ENCODE measurements at places on chromosomes 1 and 21. TPM values are rescaled to one million over a fixed set of nuclear protein-coding genes. Genes with fewer than 3 reads are reported as not detected.

KCNK2 gene
- 2.0 TPM for total RNA-seq

SYTL1 gene
- total RNA-seq, result not detected

- peak; percentile 30 for DNase-seq
Measured at GRCh38 chr1:15283526-15283925, 36.5 kb downstream of the FHAD1 start.

GRCh38 chr1:49526672-49527071 lies 497.1 kb downstream of the AGBL4 start:
- no peak for DNase-seq

C8B gene
- total RNA-seq, result not detected

- DNase-seq, result no peak
Measured at GRCh38 chr1:39142401-39143060, 62.0 kb upstream of the MACF1 start.

GRCh38 chr1:82565146-82565545 lies 764.4 kb downstream of the ADGRL2 start:
- peak; percentile 94 for DNase-seq

- no peak for DNase-seq
Measured at GRCh38 chr1:237553078-237553477, 337.6 kb downstream of the ZP4 start.

- DNase-seq, result no peak
Measured at GRCh38 chr21:45203983-45204382, 83.7 kb downstream of the POFUT2 start.

GRCh38 chr1:245538671-245539070 lies 383.9 kb downstream of the KIF26B start:
- no peak for DNase-seq

- no peak for DNase-seq
Measured at GRCh38 chr1:244090645-244091044, 39.6 kb downstream of the ZBTB18 start.

- DNase-seq, result no peak
Measured at GRCh38 chr1:85174503-85174902, 26.3 kb downstream of the SYDE2 start.

- DNase-seq, result no peak
Measured at GRCh38 chr1:156433602-156434001, 64.6 kb downstream of the RHBG start.

- DNase-seq, result no peak
Measured at GRCh38 chr1:207992677-207993236, 81.8 kb upstream of the CD34 start.

- DNase-seq, result peak; percentile 66
Measured at GRCh38 chr1:52141513-52142219, at the start of gene ZFYVE9. ZFYVE9 (plus strand) TSS chr1:52142089; CDS start chr1:52233207, 91,118 bp downstream.

- no peak for DNase-seq
Measured at GRCh38 chr1:204677864-204678263, 7.7 kb downstream of the LRRN2 start.

DNA sequence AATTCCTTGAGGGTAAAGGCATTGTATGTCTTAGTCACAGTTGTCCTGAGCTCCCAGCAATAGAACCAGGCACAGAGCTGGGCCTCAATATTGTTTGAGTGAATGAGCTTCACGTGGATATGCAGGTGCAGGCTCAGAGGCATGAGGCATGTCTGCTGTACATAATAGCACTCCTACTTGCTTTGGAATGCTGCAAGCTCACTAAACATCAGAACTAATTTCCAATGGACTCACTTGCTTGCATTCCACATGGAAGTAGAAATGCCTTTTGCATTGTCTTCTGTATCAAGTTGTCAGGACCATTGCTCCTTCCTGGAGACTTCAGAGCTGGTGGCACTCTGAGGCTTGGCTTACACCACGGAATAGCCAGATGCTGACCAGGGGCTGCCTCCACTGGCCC lies 37.1 kb downstream of the INAVA start:
- no peak for DNase-seq

DNA sequence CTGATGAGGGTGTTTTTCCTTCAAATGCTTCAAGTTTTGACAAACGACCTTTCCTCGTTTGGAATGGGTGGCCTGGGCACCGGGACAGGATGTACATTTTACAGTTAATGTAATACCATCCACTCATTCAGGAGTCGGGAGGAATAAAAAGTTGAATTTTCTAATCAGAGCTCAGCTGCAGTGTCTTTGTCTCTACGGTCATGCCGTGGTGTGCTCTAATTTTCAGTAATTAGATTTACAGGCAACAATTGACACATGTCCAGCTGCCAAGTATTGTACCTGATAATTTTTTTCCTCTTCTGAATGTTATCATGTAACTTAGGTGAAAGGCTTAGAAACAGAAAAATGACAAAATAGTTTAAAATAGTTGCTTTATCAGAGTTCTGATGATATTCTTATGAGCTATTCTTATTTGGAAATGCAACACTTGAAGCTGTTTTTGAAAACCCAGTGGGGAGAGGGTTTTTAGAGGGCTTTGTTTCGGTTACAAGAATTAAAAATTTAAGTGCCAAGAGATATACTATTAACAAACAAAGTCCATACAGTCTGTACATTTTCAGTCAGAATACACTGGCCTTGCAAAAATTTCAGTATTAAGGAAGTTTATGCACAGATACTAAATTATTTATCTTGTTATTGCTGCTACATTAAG lies 1.0 kb downstream of the CDKN2C start:
- no peak for DNase-seq

DNA sequence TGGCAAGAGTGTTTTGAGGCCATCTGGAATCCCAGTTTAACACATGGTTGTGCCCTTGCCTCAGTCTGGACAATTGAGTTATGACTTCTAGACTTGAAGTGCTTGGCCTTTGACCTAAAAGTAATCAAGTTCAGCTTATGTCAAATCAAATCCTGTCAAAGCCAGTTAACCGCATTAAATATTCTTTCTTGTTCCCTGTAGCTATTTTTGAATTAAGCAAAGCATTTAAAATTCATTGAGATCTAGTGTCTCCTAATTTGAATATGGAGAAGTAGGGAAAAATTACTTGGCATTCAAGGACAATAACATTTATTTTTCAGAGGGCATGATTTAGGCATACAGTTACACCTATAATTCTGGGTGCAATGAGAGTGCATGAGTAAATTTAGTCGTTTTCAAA lies 32.1 kb downstream of the MDM4 start:
- no peak for DNase-seq

- DNase-seq, result no peak
Measured at GRCh38 chr1:83060651-83061390, 938.1 kb downstream of the TTLL7 start.

S100A14 gene
- total RNA-seq, result not detected

CLDN17 gene
- not detected for total RNA-seq

DNA sequence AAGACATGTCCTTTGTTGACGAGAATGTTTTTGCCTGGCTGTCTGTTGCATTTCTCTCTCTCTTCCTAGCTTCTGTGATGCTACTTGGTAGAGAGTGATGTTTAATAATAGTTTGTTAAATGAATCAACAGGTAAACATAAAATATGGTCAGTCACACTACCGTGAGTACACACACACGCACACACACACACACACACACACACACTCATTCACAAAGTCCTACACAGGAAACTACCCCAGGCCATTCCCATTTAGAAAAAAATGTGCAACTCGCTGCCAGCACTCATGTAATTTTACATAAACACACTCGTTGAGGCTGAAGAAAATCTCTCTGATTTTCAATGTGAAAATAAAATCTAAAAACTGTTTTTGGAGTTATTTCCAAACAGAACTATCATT lies 38.7 kb downstream of the RUNX1 start:
- DNase-seq, result no peak

DNA sequence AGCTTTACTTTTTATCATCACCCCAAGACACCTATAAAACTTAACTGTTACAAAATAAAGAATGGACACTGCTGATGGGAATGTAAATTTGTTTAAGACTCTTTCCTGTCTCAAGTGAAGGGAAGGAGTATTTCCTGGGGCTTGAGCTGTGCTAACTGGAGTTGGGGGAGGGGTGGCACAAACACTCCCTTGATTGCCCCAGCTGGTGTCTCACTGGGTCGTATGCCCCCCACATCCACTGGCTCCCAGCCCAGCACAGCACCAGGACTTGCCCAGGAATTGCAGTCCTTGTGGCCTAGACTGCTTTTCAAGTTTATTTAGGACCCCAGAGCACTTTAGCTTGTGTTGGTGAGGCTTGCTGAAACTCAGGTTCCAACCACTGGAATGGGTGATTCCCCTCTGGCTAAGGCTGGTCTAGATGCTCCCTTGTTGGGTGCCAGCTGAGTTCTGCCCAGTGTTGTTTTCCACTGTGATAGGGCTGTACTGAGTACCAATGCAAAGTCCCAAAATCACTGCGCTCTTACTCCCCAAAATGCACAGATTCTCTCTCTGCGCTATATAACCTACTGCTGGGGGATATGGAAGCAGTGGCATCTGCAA lies 49.1 kb upstream of the DR1 start:
- no peak for DNase-seq

DNA sequence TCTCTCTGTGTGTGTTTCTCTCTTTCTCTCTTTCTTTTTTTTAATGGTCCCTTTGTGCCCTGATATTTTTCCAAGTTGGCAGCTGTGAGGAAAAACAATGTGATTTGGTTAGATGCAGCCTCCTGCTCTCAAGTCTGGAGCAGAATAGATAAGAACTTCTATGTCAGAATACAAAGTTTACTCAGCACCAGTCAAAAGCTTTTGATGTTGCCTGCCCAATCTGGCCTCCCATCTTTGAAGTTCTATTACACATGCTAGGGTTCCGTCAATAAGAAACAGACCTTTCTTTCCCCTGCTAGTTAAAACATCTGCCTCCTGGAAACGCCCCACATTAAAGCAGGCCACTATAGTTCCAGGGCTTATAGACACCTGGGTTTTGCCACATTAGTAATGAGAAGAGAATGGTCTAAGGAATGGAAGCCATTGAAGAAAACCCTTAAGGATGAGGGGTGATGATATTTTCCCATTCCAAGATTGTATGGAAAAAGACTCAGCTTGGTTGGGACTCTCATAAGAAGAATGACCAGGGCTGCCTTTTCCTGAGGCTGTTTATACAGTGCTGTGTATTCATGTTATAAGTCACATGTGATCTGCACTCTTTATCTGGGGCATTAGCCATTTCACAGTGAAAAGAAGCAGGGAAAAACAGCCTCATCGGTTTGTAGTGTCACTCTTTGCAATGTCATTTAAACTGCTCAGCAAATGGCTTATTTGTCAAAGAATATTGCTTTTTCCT lies 414.7 kb upstream of the PROX1 start:
- no peak for DNase-seq

GJA9 gene
- total RNA-seq, result not detected

SLC66A1 gene
- total RNA-seq, result 30.8 TPM

DNA sequence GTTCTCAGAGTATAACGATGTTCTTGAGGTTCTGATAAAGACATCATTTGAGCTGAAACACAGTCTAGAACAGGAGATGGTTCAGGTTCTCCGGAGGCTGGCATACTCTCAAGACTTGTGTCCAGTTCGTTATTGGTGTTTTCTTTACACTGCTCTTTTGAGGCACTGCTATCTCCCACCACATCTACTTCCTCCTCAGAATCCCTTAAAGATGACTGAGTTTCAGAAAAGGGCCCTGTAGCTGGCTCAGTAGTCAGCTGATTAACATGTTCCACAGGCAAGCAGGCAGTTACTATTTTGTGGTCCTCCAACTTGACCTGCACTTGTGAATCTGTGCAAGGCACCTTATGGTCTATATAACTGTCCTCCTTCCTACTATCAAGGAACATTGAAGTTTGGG lies 50.2 kb downstream of the ZZZ3 start:
- no peak for DNase-seq

MINDY1 gene
- total RNA-seq, result 11.3 TPM

RASSF5 gene
- 0.56 TPM for total RNA-seq

ACTL8 gene
- 1.1 TPM for total RNA-seq

DNA sequence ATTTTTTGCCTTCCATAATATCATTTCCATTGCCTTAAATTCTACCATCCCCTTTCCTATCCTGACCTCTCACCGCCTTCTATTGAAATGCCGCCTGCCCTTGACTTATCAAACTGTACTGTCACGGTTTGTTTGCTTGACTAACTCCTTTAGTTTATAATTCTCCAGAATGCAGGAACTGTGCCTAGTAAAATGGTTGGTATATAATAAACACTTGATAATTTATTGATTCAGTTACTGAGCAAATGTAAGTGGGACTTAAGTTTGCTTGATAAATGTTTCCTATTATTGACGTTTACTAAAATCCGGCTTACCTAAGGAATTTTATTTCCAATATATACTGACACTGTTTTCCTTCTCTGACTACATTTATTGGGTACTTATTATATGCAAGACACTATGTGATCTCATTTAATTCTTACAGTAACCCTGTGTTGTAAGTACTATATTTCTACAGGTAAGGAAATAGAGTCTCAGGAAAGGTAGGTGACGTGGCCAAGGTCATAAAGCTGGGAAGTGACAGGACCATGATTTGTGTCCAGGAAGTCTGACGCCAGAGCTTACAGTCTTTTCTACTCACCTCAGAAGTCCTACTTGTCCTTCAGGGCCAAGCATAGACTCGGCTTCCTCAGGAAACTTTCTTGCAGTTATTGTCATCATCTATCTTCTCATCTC lies 35.7 kb downstream of the DPT start:
- no peak for DNase-seq

DNA sequence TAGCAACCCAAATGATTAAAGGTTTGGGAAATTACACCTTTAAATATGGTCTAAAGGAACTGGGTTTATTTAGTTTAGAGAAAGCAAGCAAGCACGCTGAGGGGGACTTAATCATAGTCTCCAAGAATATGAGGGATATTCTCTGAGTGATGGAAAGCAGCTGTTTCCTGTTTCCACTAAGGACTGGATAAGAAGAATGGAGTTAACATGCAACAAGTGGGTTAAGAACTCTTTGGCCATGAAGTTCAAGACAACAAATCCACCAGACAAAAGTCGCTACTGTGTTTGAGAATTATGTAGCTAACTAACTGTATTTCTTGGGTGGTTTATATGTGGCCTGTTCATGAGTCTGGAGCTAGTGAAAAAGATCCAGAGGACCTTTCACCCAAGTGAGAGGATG lies 85.7 kb downstream of the TGFB2 start:
- DNase-seq, result no peak

DNA sequence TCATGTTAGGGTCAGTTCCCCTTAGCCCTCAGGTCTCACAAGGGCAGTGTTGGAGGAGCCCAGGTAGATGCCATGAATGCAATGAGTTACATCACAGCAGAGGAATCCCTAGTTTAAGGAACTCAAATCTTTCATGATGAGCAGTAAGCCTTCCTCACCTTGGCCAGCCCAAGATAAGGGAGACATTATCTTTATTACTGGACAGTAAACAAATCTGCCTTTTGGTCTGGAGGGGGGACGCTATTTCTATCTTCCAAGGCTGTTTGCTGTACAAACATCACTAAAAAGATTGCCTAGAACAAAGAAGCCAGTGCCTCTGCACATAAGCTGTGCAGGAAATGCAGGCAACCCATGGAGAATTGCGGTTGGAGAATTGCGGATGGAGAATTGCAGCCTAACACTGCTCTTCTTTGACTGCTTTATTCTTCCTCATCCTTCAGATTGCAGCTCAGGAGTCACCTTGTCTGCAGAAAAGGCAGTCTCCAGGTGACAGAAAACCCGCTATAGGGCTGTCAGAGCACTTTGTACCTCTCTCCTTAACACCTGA lies 2.3 kb upstream of the CHI3L1 start:
- no peak for DNase-seq
